ENCODE measurements at places on chromosomes 4 and X. TPM values are rescaled to one million over a fixed set of nuclear protein-coding genes. Genes with fewer than 3 reads are reported as not detected.

- DNase-seq, result no peak
These were observed 126.4 kb downstream of the KDR start for GRCh38 chr4:54999003-54999402.

DNA sequence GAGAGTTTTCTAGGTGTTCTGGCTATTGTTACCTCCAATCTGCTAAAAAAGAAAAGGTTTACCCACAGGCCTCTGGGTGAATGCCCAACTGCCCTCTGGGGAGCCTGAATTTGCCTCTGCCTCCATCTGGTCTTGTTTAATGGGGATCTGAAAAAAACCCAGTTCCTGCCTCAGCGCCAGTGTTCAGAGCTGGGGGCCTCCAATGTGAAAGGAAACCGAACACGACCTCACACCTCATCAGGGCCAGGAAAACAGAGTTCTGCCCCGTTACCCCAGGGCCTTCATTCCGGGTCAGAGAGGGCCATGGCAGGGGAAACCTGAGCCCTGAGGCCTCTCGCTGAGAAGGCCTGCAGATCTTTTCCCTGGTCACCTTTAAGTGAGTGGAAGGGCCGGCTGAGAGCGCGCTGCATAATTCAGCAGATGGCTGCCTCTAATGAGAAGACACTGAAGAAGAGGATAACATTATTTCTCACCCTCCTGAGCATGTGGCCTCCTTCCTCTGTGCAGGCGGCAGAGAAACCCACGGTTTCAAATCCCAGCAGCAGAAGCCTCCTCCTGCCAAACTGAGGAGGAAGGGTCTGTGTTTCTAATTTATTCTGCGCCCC, 6.8 kb downstream of the SEPTIN6 start:
- peak; percentile 9 for DNase-seq

- peak; percentile 1 for DNase-seq
These were observed 4.6 kb downstream of the PNMA5 start for GRCh38 chrX:152989292-152989658.

GRCh38 chr4:80360084-80360483, 24.6 kb downstream of the CFAP299 start:
- DNase-seq, result no peak

DNA sequence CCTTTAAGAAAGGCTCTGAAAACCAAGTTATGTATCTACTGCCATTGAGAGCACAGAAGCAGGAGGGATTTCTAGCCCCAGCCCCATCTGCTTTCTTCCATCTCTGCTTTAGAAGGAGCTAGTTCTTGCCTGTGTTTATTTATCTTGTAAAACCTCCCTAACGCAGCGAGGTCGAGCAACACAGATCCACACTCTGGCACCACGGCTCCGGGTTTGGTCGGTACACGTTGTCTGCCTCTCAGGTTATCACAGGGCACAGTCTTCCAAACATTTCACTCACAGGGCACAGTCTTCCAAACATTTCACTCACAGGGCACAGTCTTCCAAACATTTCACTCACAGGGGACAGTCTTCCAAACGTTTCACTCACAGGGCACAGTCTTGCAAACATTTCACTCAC, 69.7 kb upstream of the TLR3 start:
- no peak for DNase-seq

DNA sequence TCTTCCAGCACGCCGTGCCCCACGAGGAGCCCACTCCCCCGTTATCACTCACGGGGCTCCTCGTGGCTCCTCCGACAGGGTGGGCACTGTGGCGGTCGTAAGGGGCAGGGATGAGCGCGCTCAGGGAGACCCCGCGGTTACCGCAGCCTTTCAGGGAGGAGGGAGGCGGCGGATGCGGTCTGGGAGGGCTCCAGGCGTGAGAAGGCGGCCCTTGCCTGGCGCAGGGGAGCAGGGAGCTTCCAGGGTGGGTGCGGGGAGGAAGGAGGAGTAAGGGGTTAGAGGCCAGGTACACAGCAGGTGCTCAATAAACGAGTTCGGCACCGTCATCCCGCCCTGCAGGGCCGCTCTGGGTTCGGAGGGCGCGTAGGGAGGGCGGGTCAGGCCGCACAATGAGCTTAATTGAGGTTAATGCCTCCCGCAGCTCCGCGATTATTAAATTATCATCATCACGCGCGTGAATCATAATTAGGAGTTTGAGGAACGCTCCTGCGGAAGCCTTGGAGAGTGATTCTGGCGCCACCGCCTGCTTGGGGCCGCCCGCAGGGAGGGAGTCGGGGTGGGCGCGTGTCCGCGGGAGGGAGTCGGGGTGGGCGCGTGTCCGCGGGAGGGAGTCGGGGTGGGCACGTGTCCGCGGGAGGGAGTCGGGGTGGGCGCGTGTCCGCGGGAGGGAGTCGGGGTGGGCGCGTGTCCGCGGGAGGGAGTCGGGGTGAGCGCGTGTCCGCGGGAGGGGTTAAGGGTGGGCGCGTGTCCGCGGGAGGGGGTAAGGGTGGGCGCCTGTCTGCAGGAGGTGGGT, 7.6 kb upstream of the NKX1-1 start:
- no peak for DNase-seq

GRCh38 chrX:145818186-145819113, 821 bp downstream of the SLITRK2 start:
- no peak for DNase-seq

The PRIMPOL gene
- total RNA-seq, result 10.4 TPM

The ARSH gene
- not detected for total RNA-seq

DNA sequence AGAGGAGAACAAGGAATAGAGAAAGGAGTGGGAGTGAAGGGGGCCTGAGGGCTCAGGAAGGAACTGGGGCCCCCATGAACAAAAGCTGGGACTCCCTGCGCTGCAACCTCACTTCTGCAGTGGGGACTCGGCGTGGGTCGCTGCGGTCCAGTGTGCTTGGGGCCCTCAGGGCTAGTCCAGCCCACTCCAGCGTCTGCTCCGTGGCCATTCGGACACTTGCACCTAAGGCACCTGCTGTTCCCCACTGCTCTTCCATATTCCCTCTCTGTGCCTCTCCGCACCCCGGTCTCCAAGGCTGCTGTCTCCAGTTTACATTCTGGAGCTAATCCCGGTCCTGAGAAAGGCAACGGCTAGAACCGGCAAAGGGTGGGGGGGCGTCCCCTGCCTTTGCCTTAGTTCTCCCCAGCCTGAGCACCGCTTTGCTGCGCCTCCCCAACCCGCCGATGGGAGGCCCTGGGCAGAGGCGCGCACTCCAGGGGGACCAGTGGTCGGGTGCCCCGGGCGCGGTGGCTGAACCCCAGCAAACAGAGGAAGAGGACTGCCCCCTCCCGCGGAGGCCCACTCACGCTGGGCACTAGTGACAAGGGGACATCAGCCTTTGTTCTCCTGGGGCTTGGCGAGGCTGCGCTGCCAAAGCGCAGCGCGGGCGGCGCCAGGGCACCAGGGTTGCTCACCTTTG, 327.7 kb upstream of the F9 start:
- no peak for DNase-seq

The SPANXN3 gene
- total RNA-seq, result not detected

- DNase-seq, result no peak
These were observed 172.0 kb downstream of the CFAP299 start for GRCh38 chr4:80507507-80507906.

- no peak for DNase-seq
These were observed 373.6 kb downstream of the MID1IP1 start for GRCh38 chrX:39174772-39175417.

Measured in Daoy (cell line).